AG20443 (cell line): ENCODE measurements at places on chromosomes 7 and 10.
A peak's percentile ranks its signal among the peaks of the same experiment; 100 is the strongest.

- no peak for DNase-seq
These were observed 49.1 kb upstream of the GSAP start for GRCh38 chr7:77465256-77465655.

- DNase-seq = no peak
These were observed 168.3 kb upstream of the MBL2 start for GRCh38 chr10:52940921-52941320.

GRCh38 chr7:47937065-47937687, 11.1 kb downstream of the PKD1L1 start:
- no peak for DNase-seq

GRCh38 chr10:109902992-109903947, 20.0 kb downstream of the XPNPEP1 start:
- peak; percentile 56 for DNase-seq

GRCh38 chr7:34759477-34760125, 101.6 kb downstream of the NPSR1 start:
- peak; percentile 58 for DNase-seq

- no peak for DNase-seq
These were observed 158.7 kb upstream of the LANCL2 start for GRCh38 chr7:55206235-55207029.

DNA sequence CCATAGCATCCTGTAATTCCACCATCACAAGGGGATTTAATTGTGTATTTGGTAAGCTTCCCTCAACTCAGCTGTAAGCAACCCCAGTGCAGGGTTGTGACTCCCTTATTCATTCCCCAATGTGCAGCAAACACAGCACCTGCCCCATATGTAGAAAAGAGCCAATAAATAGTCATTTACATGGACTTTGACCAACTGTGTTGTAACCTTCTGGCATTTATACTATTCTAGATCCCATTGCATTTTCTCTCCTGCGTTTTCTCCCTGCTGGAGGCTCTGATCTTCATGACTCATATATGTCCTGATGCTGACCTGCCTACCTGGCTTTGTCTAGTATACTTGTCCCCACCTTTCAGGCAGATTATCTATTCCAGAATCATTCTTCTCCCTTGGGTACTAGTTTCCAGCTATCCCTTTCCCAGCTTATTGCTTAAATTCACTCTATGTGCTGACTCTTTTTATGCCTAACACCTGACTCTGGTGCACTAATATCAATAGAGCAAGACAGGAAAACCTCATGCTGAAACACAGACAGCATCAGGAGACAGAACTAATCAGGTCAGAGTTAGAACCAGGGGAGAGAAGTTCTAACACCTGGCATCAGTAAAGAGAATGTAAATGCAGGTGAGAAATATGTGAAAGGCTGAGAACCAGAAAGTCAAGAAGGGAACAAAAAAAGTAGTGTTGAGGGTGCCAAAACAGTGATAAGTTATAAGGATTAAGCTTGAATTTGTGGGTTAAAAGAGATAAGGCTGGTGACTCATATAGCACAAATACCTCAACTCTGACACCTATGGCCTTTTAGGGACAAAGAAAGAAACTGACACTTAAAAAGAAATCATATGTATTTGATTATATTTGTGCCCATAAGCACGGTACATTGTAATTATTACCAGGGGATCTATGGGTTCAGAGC, 402.7 kb downstream of the IPMK start:
- DNase-seq = no peak

GRCh38 chr10:124546957-124547646, 85.5 kb downstream of the LHPP start:
- DNase-seq = no peak

GRCh38 chr7:116572036-116572435, 47.2 kb downstream of the CAV1 start:
- no peak for DNase-seq

GRCh38 chr7:70598976-70599375, 533.0 kb upstream of the GALNT17 start:
- DNase-seq = peak; percentile 59
